GM03348 (cell line): ENCODE measurements at places on chromosomes 13 and 19.

DNA sequence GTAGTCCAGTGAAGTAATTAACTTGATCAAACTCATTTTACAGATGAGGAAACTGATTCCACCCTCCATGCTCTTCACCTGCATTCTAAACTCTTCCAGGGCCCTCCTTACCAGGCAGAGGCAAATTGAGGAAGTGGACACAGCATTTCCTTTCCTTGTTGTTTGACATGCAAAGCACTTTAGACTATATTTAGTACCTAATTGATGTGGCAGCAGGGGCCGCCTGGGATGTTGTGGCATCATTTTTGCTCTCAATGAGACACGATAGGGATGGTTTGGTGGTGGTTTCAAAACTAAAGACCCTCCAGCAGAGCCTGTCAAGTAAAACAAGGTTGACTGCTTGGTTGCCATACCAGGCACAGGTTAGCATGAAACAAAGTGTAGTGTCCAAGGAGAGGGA lies 7.9 kb downstream of the SIPA1L3 start:
- DNase-seq, result no peak

GRCh38 chr13:74136084-74136658 lies 2.0 kb upstream of the KLF12 start:
- peak; percentile 55 for DNase-seq

DNA sequence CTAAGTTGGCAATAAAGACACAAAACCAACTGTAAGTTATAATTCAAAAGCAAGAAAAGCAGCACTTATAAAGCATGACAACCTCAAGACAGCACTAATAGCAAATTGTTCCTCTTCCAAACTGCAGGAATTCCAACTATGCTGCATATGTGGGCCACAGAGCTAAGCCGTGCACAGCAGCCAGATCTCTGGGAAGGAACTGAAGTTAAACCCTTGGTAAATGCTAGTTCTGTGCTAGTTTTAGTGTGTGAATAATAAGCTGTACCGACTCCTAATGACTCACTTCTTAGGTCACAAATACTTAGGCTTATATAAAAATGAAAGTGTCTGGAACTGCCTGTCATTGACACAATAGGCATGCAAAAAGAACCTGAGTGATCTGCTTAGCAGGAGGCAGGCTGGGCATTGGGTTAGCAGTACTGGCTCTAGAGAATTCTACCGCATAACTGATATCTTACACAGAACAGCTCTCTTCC lies 21.2 kb upstream of the GTF3A start:
- DNase-seq, result peak; percentile 83

DNA sequence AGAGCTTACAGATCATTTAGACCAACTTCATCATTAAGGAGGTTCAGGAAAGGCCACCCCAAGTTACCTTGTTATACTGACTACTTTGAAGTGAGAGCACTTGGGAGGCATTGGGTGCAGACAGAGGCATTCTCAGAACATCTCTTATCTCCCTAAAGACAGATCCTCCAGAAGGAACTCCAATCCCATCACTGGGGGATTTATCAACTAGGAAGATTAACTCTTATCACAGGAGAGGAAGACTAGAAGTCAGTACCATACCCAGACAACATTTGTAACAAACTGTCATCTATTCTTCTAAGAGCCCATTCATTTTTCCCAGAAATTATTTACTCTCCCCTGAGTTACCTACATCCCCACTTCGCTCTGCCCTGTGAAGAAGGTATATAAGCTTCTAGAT lies 5.8 kb upstream of the RFXAP start:
- DNase-seq, result no peak

DNA sequence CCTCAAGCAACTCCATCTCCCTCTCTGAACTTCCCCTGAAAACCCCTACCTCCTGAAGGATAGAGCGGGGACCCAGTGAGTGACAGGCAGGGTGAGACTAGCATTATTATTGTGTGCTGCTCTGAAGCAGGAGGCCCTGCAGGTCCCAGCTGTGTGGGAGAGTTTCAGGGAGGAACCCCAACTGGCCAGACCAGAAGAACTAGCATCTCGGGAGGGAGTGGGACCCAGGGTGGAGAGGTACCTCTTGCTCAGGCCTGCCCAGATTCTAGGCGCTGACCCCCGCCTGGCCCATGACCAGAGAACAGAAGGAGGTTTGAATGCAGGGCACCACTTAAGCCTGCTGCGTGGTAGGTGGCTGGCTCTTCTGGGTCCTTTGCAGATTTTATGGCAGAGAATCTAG lies 5.7 kb upstream of the LYPD3 start:
- no peak for DNase-seq

DNA sequence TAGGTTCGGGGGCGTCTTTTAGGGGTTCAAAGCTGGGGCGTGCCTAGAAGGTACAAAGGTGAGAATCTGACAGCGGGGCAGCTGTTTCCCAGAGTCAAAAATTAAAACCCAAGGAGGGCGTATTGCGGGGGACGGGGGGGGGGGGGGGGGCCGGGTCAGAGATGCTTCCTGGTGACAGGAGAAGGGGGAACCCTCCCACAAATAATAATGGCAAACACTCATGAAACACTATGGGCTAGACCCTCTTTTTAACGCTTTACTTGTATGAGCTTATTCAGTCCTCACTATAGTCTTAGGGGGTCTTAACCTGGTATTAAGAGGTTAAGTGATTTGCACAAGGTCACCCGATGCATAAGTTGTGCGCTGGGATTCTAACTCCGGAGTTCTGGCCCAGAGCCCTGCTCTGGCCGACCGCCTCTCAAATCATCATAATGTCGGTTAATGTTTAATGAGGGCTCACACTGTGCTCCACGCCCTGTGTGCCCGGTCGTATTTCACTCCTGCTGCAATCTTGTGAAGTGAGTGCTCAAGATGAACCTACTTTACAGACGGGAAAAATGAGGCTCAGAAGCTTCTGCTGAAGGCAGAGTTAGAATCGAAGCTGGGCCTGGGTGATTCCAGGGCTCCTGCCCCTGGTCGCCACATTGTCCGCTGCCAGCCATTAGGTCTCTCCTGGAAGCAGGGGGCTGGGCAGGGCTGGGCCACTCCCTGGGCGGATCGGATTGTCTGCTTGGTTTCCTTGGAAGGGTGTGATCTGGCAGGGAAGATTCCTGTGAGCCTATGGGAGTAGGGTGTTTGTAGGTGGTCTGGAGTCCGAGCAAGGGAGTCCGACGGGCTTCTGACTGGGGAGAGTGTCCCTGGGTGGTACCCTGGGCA lies 964 bp downstream of the PAK4 start:
- peak; percentile 67 for DNase-seq

- peak; percentile 71 for DNase-seq
Observed at GRCh38 chr13:40060296-40061007, 405.0 kb downstream of the COG6 start.

- no peak for DNase-seq
Observed at GRCh38 chr19:19461306-19461670, 54.1 kb downstream of the TSSK6 start.

GRCh38 chr13:79673310-79673992 lies 192.5 kb downstream of the NDFIP2 start:
- DNase-seq, result no peak
